RPMI7951 (cell line): ENCODE measurements at places on chromosomes 11 and 22. TPM values are rescaled to one million over a fixed set of nuclear protein-coding genes. Genes with fewer than 3 reads are reported as not detected.

OPCML gene
- not detected in 2 replicates for total RNA-seq

GRCh38 chr11:62337303-62338181 is at the start of gene ASRGL1:
ASRGL1 (plus strand) TSS chr11:62337448; CDS start chr11:62337978, 530 bp downstream.
- peak; percentile 59 for DNase-seq

DNA sequence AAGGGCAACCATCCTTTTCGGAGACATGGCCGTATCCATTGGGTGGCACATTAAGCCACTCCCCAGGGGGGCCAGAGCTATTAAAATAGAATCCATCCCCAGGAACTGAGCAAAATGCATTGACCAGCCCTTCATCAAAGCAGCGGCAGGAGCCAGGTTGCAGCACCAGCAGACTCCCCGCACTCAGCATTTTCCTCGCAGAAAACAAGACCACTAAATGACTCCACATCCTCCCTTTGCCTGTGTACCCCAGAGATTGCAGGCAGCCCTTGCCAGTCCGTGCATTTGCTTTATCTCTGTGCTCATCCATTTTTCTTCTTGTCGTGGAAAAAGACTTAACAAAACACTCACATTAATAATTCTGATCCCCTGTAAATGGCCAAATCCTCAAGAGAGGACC is 144.4 kb upstream of the LARGE1 start:
- DNase-seq = no peak

GRCh38 chr11:64776425-64776824 is 1.9 kb downstream of the SF1 start:
- no peak for DNase-seq

POLD3 gene
- total RNA-seq = 22.2 and 28.7 TPM in 2 replicates

RAB38 gene
- total RNA-seq = 13.5 and 17.1 TPM in 2 replicates
